ENCODE measurements at places on chromosomes 7 and 10.

DNA sequence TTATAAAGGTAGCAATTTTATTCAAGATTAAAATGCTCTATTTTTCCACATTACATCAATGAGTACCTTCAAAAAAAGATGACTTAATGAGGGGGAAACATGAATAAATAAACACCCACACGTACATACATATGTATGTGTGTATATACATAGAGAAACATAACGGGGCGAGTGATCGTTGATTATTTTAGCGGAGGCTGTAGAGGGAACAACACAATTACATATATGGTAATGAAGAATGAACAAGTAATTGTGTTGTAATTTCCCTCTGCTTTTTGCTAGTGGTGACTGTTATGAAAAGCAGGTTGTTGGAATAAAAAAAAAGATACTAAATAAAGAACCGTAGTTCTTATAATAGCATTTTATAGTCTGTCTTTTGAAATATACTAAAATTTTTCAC, 63.2 kb downstream of the CACNB2 start:
- DNase-seq = no peak

- no peak for DNase-seq
These were observed 39.8 kb upstream of the C10orf67 start for GRCh38 chr10:23384364-23384763.

DNA sequence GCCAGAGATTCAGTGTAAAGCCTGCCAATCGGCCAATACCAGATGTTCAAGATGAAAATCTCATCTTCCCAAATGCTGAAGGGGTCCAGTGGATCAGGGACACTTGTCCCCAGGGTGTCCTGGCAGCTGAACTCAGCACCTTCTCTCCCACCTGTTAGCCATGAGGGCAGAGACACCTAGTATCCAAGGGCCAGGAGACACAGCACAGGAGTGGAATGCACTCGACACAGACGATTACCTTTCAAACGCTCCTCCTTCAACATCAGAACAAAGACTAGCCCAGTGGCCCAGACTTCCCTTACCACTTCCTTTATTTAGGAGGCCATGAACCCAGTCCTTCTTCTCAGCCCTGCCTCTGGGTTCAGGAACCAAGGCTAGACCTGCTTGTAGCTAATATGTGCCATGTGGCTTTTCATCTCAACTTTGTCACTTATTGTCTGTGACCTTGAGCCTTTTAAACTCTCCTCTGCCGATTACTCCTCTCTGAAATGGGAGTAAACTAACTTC, 180.3 kb upstream of the PLXNA4 start:
- DNase-seq = no peak

DNA sequence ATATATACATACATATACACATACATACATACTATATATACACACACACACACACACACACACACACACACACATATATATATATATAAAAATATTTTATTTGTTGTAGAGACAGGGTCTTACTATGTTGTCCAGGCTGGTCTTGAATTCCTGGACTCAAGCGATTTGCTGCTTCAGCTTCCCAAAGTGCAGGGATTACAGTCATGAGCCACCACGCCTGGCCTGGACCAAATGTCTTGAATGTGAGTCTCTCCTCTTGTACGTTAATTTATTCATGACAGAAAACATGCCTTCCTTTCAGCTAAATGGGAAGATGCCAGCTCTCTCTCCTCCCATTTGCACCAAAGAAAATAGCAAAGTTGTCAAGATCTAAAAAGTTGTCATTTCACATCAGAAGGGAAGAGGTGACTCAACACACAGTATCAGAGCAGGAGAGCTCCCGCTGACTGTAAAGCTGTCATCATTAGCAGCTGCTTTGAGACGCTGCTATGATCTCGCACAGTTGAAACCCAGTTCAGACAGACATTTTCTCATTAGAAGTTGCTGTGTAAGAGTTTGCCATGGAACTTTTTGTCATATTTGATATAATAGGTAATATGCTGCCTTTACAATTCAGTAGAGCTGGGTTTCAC, 224.3 kb downstream of the SFMBT2 start:
- DNase-seq = no peak

- no peak for DNase-seq
These were observed 60.4 kb downstream of the DNAJB6 start for GRCh38 chr7:157397036-157397720.

GRCh38 chr10:47021850-47022249, 110.6 kb downstream of the PTPN20 start:
- DNase-seq = no peak

- DNase-seq = no peak
These were observed 19.0 kb downstream of the PARD3 start for GRCh38 chr10:34796133-34796532.

Measured in stimulated activated CD4-positive, alpha-beta T cell treated with anti-CD3 and anti-CD28 coated beads, TNF-alpha, amount 100 ng/mL, for 1 hour (primary cell).